ENCODE measurements at places on chromosomes 3 and 15. TPM values are rescaled to one million over a fixed set of nuclear protein-coding genes. Genes with fewer than 3 reads are reported as not detected.

DNA sequence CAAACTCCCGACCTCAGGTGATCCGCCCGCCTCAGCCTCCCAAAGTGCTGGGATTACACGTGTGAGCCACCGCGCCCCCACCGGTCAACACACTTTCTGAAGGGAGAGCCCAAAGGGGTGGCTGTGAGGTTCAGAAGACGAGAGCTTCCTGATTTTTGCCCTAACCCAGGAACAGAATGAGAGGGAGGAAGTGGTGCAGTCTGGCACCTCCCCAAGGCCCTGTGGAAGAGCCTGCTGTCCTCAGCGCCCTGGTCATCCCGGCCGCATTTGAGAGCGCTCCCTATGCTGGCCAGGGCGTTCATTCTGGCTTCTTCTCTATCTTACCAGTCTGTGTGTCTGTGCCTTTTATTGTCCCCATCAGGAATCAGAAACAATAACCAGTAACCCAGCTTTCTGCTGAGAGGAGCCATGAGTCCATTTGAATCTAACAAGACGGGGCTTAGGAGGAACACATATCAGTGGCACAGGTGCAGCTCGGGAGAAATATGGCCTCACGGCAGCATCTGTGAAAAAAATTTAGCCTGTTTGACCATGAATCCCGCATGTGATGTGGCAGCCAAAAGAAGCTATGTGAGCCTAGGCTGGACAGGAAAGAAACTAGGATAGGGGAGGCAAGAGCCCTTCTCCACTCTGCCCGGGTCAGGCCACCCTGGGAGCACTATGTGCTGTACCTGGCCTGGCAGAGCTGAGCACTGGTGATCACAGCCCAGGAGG is 12.9 kb downstream of the BDH1 start:
- H3K4me1 ChIP-seq = peaks cover 7% of the 10 kb centered on the region
- H3K27me3 ChIP-seq = no peaks in the 10 kb centered on the region
- H3K27ac ChIP-seq = no peak overlapping the region
- peak; percentile 42 for DNase-seq
- H3K4me3 ChIP-seq = no peak overlapping the region
- no peaks in the 10 kb centered on the region for H3K36me3 ChIP-seq

The RETNLB gene
- not detected for total RNA-seq

- no peaks in the 10 kb centered on the region for H3K36me3 ChIP-seq
- DNase-seq = no peak
- H3K4me1 ChIP-seq = peaks cover 6% of the 10 kb centered on the region
- H3K27ac ChIP-seq = no peak overlapping the region
- no peaks in the 10 kb centered on the region for H3K27me3 ChIP-seq
- no peak overlapping the region for H3K4me3 ChIP-seq
Measured at GRCh38 chr15:37783290-37783689, 151.2 kb upstream of the TMCO5A start.

The SLC51A gene
- total RNA-seq = 2.4 TPM

DNA sequence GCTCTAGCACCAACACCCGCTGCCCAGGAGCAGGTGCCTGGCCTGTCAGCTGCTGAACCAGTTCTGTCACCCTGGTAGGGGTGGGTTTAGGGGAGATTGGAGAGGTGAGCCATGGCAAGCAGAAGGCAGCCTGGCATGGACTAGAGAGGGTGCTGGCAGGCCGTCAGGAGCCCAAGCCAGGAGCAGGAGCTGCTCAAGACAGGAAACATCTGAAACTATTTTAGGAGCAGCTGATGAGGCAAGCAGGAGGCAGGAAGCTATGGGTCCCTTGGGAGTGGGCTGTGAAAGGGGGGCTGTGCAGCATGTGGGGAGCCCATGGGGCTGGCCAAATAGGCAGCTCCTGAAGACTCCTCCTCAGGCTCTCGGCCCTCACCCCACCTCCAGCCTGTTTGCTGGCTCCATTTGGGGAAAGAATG is 2.3 kb downstream of the INKA1 start:
- no peaks in the 10 kb centered on the region for H3K4me1 ChIP-seq
- no peak for DNase-seq
- no peak overlapping the region for H3K4me3 ChIP-seq
- H3K36me3 ChIP-seq = no peaks in the 10 kb centered on the region
- H3K27ac ChIP-seq = no peak overlapping the region

The VPS13C gene
- total RNA-seq = 47.2 TPM

DNA sequence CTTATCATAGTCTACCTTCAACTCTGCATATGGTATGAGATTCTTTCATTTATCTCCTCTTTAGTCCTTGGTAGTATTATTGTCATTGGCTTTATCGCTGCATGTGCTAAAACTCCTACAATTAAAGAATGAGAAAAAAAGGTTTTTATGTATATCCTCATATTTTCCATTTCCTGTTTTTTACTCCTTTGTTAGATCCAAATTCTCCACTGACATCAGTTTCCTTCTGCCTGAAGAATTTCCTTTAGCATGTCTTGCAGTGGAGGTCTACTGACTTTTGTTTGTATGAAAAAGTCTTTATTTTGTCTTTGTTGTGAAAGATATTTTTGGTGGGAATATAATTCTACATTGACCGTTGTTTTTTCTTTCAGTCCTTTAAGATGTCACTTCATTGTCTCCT is 81.0 kb upstream of the TNIK start:
- no peak for DNase-seq
- no peaks in the 10 kb centered on the region for H3K4me1 ChIP-seq
- H3K36me3 ChIP-seq = no peaks in the 10 kb centered on the region
- no peak overlapping the region for H3K27ac ChIP-seq

DNA sequence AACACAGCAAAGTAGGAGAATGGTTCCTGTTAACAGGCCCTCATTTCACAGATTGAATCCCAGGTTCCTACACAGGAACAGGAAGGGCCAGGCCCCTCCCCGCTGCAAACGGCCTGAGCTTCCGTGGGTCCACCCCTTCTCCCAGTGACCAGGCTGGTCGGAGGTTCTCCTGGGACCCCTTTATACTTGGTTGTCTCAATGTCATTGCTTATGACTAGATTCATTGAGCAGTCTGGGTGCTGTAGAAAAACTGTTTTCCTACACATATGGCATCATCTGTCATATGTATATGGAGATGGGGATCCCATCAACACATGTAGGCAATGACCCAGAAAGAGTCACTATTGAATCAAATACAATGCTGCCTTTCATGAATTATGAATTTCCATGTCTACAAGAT is 3.8 kb downstream of the C3orf85 start:
- no peak overlapping the region for H3K4me3 ChIP-seq
- no peak for DNase-seq
- H3K27me3 ChIP-seq = no peaks in the 10 kb centered on the region

DNA sequence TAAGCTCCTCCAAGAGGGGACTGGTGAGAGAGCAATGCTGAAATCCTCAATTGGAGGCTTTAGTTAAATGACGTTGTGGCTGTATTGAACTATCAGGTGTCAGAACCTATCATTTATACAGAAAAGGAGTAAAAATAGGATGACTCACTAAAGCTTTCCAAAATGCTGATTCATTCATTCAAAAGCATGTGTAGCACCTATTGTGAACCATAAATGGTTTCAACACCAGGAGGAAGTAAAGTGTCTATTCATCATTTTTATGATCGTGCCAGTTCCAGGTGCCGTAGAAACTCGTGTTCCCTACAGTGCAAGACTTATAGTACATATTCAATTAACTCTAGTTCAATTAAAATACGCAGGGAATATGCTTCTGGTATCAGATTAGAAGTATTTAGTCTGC is 66.5 kb upstream of the ARRDC4 start:
- no peaks in the 10 kb centered on the region for H3K4me1 ChIP-seq
- no peak for DNase-seq
- H3K27me3 ChIP-seq = no peaks in the 10 kb centered on the region
- no peak overlapping the region for H3K4me3 ChIP-seq

- H3K27me3 ChIP-seq = no peaks in the 10 kb centered on the region
- H3K27ac ChIP-seq = no peak overlapping the region
- no peaks in the 10 kb centered on the region for H3K36me3 ChIP-seq
- H3K4me3 ChIP-seq = no peak overlapping the region
Measured at GRCh38 chr15:77276943-77277342, 143.0 kb downstream of the PEAK1 start.

GRCh38 chr3:13525827-13526625 is 22.9 kb upstream of the FBLN2 start:
- peaks cover 9% of the 10 kb centered on the region for H3K4me1 ChIP-seq
- peak overlapping the region; percentile 86 for H3K27ac ChIP-seq
- DNase-seq = no peak
- no peaks in the 10 kb centered on the region for H3K36me3 ChIP-seq
- H3K27me3 ChIP-seq = no peaks in the 10 kb centered on the region

The MKRN3 gene
- not detected for total RNA-seq

The C3orf85 gene
- total RNA-seq = not detected

The IL20RB gene
- 1.7 TPM for total RNA-seq

DNA sequence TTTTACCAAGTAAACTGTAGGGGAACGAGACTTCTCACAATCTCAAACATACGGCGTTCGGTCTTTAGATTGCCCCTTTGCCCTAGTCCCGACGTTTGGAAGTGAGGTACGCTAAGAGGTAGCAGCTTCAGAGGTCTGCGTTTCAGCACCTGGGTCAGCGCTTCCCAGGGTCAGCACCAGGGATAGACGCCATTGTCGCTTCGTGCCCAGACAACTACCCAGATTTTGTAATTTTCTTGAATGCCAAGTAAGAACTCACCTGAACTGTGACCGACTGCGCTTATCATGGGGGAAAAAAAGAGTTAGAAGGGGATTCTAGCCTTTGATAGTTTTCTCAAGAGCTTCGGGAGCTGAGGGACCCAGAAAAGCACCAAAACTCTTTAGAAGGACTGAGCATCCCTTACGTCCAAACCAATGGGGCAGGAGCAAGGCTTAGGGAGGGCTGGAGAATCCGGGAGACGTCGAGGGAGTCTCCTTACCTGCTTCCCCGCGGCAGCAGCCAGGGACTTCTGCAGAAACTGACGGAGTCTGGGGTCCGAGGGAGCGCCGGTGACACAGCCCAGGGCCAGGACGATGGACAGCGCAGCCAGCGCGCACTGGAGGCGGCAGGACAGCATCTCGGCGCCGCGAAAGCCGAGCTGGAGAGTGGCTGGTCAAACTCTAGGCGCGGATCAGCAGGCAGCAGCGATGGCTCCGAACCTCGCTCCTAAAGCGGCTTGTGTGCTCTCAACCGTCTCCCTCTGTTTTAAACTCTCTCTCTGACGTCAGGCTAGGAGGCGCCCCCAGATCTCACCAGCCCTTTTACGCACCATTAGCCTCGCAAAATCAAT is at the start of gene SST:
Gene SST (minus strand): TSS at position 720 of the 830 bp plus-strand sequence. CDS start 103 bp downstream, at position 617.
- no peaks in the 10 kb centered on the region for H3K36me3 ChIP-seq
- H3K27me3 ChIP-seq = peaks cover 55% of the 10 kb centered on the region
- H3K4me1 ChIP-seq = no peaks in the 10 kb centered on the region
- peak; percentile 95 for DNase-seq
- no peak within 1 kb of the TSS for H3K27ac ChIP-seq
- peak within 1 kb of the TSS; percentile 73 for H3K4me3 ChIP-seq

DNA sequence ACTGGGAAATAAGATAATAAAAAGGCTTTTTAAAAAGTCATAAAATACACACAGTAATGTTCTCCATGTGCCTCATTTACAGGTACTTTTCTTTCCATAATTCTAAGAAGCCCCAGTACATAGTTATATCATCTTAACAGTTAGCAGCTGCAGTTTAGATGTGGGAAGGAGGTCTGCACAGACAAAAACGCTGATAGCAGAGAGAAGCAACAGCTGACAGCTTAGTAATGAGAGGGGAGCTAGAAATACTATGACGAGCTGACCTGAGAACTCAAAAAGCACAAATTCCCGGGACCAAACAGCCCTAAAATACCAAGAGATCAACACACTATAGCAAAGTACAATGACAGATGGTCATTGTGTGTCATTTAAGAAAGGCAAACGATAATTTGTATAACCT is 36.7 kb upstream of the ARHGEF3 start:
- H3K36me3 ChIP-seq = no peaks in the 10 kb centered on the region
- H3K4me1 ChIP-seq = peaks cover 8% of the 10 kb centered on the region
- no peak overlapping the region for H3K4me3 ChIP-seq
- no peaks in the 10 kb centered on the region for H3K27me3 ChIP-seq
- DNase-seq = no peak

All from endodermal cell (in vitro differentiated cells).